NCI-H1694 treated with DMSO at 0.1 percent for 48 hours (cell line): ENCODE measurements at places on chromosomes 13 and 19.

- no peak for DNase-seq
These were observed 10.3 kb downstream of the ZNF480 start for GRCh38 chr19:52307275-52307674.

DNA sequence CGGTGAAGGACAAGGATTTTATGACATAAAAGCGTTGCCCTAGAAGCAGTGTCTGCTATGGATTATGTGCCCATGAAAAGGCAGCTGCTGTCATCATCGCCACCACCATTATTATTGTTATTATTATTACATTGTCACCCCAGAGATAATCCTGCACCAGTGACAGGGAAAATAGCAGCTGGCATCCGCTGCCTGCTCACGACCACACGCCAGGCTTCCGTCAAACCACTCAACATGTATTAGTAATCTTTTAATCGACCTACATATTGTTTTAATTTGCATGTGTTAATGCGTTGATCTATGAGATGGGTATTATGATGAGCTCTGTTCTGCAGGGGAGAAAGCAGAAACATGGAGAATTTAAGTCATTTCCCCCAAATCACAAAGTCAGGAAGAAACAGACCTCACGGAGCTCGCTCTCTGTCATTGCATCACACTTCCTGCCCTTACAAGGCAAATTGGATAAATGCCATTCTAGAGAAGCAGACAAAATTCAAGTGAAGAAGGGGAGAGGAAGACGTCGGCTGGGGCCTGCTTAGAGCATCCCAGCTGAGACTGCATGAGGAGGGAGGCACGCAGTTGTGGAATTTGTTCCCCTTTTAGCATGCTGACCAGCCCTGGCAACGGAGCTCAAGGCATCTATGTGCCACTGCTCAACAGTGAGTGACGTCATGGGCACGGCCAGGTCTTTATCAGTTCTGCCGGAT is at the start of gene FFAR3:
Gene FFAR3 (plus strand): TSS at position 594 of the 707 bp plus-strand sequence. CDS start 431 bp downstream, outside the sequence.
- no peak for DNase-seq

DNA sequence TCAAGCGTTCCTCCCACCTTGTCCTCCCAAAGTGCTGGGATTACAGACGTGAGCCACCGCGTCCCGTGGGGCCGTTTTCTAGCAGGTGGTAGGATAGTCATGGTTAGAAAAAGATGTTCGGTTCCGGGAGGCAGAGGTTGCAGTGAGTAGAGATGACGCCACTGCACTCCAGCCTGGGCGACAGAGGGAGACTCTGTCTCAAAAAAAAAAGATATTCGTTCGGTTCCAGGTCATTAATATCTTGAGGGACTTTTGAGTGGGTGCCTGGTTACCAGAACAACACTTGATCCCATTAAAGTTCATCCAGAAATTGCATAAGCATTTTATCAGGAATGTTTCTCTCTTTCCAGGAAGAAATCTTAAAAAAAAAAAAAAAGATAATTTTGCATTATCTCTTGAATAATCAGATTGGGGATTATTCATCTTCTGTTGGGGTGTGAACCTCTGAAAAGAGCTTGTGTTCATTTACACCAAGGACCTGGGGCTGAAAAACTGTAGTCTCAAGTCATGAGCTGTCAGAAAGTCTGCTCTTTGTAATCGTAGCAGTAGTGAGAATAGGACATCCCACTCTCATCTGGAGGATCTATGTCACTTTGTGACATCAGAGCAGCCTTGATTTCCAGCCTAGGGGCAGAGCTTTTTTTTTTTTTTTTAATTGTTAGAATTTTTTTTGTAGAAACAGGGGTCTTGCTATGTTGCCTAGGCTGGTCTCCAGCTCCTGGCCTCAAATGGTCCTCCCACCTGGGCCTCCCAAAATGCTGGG is 1.0 kb upstream of the ETHE1 start:
- no peak for DNase-seq

DNA sequence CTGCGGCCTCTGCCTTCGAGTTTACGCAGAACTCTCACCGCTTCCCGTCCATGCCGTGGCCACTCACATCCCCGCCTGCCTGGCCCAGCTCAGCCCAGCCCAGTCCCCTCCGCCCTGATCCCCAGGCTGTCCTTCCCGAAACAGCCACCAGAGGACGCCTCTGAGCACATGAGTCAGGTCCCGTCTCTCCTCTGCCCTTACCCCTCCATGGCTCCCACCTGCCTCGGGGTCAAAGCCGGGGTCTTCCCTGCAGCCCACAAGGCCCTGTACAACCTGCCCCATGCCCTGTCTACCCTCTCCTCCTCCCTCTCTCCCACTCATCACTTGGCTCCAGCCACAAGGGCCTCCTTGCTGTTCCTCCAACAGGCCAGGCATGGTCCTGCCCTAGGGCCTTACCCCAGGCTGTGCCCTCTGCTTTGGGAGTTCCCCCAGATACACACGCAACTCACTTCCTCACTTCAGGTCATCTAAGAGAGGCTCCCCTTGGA is 8.1 kb upstream of the SEMA6B start:
- no peak for DNase-seq

DNA sequence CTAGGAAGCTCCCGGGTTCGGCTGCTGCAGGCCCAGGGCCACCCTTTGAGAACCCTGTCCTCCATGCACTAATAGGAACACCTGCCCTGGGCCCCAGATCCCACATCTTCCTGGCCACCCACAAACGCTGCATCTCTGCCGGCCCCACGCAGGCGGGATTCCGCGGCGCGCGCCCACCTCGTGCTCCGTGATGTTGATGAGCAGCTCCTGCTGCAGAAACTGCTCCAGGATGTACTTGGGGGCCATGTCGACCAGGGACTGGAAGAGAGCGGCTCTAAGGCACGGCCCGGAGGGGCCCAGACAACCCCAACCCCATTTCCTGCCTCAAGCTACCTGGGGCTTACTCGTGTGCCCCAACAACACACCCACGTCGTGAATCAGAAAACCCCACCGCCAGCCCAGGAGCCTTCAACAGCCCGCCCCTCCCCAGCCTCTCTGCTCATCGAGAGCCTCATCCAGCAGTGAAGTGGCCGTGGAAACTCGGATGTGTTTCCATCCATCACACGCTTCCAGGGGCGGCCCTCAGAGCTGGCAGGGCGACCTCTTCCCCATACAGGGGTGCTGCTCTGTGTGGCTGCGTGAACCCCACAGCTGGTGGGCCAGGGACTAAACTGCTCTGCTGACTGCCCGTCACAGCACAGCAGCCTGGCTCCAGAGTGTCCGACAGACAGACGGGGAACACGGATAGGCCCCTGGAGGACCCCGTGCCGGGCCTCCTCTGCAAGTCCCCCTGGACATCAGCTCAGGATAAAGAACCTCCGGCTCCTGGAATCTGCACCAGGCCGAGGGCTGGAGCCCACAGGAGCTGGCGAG is 4.2 kb downstream of the POLR2E start:
- no peak for DNase-seq

DNA sequence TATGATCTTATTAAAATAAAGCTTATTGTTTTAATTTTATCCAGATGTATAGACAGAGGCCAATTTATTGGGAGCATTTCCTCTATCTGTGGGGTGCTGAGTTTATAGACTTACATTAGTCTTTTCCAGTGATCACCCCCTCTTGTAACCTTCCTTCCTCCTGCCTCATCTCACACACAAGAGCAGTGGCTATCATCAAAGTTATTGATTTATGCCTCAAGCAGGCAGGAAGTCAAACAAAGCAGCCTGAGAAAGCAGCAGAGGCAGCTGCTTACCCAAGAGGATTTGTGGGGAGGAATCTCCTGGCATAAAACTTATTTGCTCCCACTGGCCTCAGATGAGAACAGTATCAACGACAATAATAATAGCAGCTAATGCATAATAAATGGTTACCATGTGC is 26.3 kb upstream of the DCLK1 start:
- DNase-seq, result no peak

DNA sequence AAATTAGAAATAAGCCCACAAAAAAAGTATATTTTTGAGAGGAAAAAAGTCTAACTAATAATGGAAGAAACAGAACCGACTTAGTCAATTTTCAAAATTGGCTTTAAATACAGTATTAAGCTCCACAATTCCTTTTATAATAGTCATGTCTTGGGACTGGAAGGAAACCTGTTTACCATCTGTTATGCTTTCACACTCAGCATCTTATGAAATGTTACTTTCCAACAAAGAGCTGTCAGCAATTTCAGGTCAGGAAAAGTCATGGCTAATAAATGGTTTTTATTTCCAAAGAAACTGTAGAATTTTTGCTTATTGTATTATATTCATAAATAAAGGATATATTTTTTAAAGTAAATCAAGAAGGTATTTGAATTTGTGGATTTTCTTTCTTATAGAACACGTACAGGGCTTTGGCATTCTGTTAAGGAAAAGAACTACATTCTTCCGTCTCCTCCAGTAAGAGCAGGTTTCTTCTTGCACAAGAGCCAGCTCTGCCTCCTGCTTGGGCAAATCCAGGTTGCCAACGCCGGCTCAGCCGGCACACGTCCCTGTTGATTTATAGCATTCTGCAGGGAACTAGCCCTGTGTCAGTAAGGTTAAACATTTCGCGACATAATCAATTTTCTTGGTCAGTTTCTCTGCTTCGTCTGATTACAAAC is 52.9 kb upstream of the GPR12 start:
- no peak for DNase-seq

GRCh38 chr13:59319276-59319675 is 844.5 kb downstream of the DIAPH3 start:
- DNase-seq, result no peak

GRCh38 chr13:30049692-30050091 is 199.3 kb upstream of the UBL3 start:
- DNase-seq, result no peak

DNA sequence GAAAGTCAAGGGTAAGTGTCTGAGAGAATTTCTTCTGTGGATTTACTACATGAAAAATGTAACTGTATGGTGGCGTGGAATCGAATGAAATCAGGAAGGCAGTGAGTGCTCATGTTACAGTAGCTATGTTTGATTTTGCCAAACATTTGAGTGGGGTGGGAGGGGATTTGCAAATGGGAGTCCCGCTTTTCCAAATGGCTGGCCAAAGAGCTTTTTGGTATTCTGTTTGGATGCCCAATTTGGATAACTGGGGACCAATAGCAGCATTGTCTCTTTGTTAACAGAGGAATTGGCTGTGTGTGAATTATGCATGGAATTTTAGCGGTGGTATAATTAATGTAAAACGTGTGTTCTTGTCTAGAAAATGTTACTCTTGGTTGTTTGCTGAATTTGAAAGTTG is 17.8 kb downstream of the HNRNPM start:
- DNase-seq, result no peak

DNA sequence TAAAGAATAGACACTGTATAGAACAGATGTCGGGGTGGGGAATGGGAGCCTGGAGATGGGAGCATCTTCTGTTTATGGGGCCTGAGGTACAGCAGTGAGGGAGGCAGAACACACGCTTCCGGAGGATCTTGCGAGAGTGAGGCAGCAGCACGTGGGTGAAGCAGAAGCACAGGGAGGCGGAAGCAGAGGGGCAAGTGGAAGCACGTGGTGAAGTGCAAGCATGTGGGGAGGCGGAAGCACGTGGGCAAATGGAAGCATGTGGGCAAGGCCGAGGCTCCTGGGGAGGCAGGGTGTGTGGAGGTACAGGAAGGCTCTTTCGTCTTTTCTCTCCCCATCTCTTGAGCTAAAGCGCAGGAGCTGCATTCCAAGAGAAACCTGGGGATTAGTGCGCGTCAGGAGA is 198.4 kb downstream of the ATP8A2 start:
- no peak for DNase-seq

GRCh38 chr13:111909501-111909900 is 157.4 kb upstream of the SOX1 start:
- DNase-seq, result no peak
